ENCODE measurements at places on chromosomes 2 and 18. TPM values are rescaled to one million over a fixed set of nuclear protein-coding genes. Genes with fewer than 3 reads are reported as not detected.

Gene CFAP65
- not detected for total RNA-seq

Gene UGT1A3
- not detected for total RNA-seq

Gene OSR1
- total RNA-seq, result not detected

Gene BOD1L2
- not detected for total RNA-seq

Gene CYP1B1
- total RNA-seq, result under 0.01 TPM

Gene BOK
- 34.4 TPM for total RNA-seq

Gene GNLY
- total RNA-seq, result not detected

Gene CMPK2
- total RNA-seq, result 57.6 TPM

Gene FLACC1
- total RNA-seq, result under 0.01 TPM

Gene ZSWIM2
- total RNA-seq, result not detected

Gene SLC38A11
- not detected for total RNA-seq

Gene CCDC121
- 1.3 TPM for total RNA-seq

Gene FOXI3
- not detected for total RNA-seq

Gene FBXO15
- 0.15 TPM for total RNA-seq

Gene C2orf15
- not detected for total RNA-seq

Gene TSPYL6
- not detected for total RNA-seq

Gene ANKRD30BL
- not detected for total RNA-seq

Gene COL5A2
- total RNA-seq, result 151 TPM

Gene SRD5A2
- total RNA-seq, result not detected

Gene KLHL14
- total RNA-seq, result not detected

Gene NR4A2
- under 0.01 TPM for total RNA-seq

Gene GKN2
- total RNA-seq, result not detected

Gene SERPINB5
- not detected for total RNA-seq

Gene SERPINB3
- not detected for total RNA-seq

Gene OTOS
- not detected for total RNA-seq

Gene LRP2
- not detected for total RNA-seq

Gene ASXL3
- total RNA-seq, result 0.32 TPM

Gene RNF149
- 104 TPM for total RNA-seq

Gene PXDN
- total RNA-seq, result 217 TPM

Gene TWIST2
- 0.91 TPM for total RNA-seq

Gene NT5DC4
- not detected for total RNA-seq

Gene SERPINB10
- total RNA-seq, result 0.32 TPM

Gene TXNDC2
- total RNA-seq, result not detected

Gene NFE2L2
- 31.8 TPM for total RNA-seq

Gene CDH2
- total RNA-seq, result 135 TPM

Gene PDCL3
- total RNA-seq, result 25.8 TPM

Gene DIS3L2
- 20.7 TPM for total RNA-seq

Gene ADGRF3
- not detected for total RNA-seq

Gene SNTG2
- total RNA-seq, result not detected

Gene MAP4K3
- 26.6 TPM for total RNA-seq

Gene CHRND
- not detected for total RNA-seq

Gene KLHL30
- not detected for total RNA-seq

Gene MYOM1
- total RNA-seq, result 0.91 TPM

Gene DSG2
- total RNA-seq, result under 0.01 TPM

Gene SCYGR4
- not detected for total RNA-seq

Gene GNAL
- 0.15 TPM for total RNA-seq

Gene CHRNG
- not detected for total RNA-seq
